Fibroblast of upper back skin (primary cell): ENCODE measurements at places on chromosomes 6 and 20.

- DNase-seq: peak; percentile 44
Observed at GRCh38 chr20:18663932-18664331, 76.1 kb downstream of the DTD1 start.

- DNase-seq: no peak
Observed at GRCh38 chr20:54922096-54922495, 446.7 kb downstream of the DOK5 start.

DNA sequence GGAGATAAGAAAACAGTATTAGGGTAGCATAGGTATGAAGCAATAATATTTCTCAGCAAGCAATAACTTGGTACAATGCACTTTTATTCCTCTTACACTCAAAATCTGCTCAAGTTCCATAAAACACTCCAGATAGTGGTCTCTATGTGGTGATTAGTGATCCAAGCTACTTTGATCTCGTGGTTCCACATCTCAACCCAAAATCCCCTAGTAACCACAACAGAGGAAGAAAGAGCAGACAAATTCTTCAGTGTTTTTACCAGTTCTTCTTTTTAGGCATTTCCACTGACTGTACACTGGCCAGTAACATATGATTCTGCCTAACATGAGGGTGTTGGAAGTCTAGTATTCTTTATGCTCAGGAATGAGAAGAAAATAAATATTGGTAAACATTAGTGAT lies 309.0 kb upstream of the PTCHD4 start:
- DNase-seq: peak; percentile 14

DNA sequence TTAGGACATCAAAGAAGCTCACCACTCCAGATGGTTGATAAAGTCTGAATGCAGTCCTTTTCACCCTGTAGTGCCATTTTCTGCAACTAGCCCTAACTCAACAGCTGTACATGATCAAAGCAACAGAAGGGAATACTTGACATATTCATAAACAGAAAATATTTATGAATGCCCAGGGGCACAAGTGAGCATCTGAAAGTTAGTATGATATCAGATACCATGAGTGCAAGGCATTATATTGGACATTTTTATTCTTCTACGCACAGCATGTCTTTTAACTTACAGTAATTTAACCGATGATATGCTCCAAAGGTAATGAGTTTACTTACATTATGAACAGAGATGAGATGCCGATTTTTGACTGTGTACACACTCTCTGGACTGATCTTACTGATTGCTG lies 142.0 kb downstream of the MCHR2 start:
- DNase-seq: no peak

DNA sequence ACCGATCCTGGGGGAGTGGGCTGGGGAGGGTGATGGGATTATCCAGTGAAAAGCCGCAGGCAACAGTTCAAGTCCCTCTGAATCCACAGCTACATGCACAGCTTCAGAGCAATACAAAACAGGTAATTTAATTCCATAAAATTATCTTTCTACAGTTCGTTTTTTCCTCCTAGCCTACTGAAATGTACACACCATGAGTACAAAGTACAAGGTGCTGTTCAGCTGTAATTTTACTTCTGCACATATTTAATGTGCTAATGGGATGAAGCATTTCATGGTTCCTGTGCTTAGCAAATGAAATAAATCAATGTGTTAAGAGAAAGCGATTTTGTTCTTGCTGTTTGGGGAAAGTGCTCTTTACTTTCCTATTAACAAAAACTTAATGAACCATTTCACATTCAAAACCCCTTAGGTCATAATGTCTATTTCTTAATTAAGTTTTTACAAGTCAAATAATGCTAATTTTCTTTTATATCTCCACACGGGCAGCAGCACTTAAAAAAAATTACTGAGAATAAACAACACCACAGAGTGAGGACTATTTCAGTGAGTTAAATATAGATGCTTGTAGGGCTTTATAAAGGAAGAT lies 71.8 kb downstream of the INSM1 start:
- DNase-seq: no peak

GRCh38 chr6:77786935-77787629 lies 134.2 kb downstream of the MEI4 start:
- DNase-seq: no peak

- DNase-seq: peak; percentile 43
Observed at GRCh38 chr6:142235272-142235671, 66.5 kb upstream of the ADGRG6 start.

DNA sequence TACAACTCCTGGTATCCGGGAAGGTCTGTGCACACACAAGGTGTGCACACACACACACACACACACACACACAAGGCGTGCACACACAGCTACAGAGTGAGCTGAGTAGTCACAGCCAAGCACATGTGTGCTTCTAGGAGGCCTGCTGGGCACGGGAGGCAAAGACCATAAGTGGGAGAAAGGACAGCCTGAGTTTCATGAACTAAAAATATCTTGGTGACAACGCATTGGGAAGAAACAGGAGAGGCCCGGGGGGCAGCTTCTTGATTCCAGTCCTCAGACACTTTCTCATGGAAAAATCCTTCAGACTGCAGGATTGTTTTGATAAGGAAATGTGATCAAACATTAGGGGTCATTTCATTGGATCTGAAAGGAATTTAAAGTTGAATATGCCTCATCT lies 2.6 kb downstream of the TRAF3IP2 start:
- DNase-seq: peak; percentile 85

GRCh38 chr20:53270792-53271375 lies 298.7 kb downstream of the TSHZ2 start:
- peak; percentile 1 for DNase-seq
